NCI-H187 (cell line): ENCODE measurements at places on chromosomes 13 and 19.

- no peak for DNase-seq
Observed at GRCh38 chr19:16893686-16893989, 4.8 kb downstream of the F2RL3 start.

DNA sequence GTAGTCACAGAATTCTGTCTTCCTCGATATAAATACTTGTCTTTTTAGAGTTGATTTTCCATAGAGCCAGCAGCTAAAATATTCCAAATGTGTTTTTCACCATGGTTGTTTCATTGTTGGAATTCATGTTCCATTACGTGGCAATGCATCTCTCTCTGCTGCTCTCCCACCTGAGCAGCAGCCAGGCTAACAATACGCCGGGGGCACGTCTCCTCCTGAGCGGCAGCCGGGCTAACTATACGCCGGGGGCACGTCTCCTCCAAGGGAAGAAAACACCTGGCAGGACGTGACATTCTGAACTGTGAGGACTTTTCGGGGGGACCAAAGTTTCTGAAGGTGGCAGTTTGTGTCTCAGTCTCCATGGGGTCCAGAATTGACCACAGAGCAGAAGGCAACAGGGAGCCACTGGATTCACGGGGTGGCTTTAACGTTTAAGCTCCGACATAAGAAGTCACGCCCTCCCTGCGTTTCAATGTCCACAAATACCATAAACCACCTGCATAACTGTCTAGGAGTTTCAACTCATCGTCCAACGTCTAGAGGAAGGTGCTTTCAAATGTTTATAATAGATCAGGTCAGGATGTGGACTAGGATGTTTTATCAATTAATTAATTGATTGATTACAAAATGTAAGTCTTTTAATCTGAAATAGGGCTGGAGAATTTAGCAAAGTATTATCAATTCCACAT, 15.1 kb downstream of the PLPP2 start:
- DNase-seq: no peak

DNA sequence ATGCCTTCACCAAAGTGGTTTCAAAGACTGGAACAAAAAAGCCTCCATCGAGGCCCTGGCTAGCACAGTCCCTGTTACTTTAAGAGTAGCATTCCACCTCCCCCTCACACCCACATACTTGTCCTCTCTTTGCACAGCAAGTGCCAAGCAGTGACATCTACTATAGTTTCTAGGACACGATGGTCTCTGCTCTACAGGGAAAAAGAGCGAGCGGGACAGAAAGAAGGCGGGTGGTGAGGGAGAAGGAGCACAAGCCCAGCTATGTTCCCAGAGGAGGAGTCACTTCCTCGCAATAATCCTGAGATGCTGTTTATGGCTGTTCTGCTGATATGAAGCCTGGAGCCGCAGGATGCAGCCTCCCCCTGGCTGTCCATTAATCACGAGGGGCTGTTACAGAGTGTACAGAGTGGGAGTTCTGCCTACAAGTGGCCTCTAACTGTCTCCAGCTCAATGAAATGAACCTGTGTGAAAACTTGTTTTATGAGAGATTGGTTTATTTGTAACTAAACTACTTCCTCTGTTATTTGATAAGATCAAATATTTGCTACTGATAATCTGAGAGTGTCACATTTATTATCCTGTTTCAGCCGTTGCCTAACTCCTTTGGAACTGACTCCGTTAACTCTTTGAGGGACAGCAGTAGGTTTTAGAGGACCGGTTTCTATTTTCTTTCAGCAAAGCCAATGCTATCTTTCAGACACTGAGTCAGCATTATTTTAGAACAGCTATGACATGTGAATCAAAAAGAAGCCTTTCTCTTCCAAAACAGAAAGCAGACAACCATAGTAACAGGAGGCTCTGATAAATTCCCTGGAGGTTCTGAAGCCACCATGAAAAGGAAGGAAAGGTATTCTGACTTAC, 208.0 kb downstream of the SPRY2 start:
- no peak for DNase-seq

- DNase-seq: no peak
Observed at GRCh38 chr13:106696140-106696539, 128.2 kb upstream of the ARGLU1 start.

DNA sequence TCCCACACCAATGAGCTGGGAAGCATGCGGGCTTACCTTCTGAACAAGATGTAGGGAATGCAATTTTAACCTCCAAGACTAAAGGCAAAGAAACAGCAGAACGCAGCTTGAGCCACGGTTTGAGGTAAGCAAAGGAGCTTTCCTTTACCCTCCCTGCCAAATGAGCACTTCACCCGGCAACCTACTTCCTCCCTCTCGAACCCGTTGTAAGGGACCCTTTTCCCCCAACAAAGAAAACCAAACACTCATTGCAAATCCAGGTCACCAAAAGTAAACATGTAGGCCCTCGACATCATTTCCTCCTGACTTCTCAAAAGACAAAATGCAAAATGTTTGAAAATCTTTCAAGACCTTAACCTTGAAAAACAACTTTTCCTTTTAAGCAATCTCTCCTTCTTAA, 65.3 kb downstream of the ABCC4 start:
- no peak for DNase-seq

DNA sequence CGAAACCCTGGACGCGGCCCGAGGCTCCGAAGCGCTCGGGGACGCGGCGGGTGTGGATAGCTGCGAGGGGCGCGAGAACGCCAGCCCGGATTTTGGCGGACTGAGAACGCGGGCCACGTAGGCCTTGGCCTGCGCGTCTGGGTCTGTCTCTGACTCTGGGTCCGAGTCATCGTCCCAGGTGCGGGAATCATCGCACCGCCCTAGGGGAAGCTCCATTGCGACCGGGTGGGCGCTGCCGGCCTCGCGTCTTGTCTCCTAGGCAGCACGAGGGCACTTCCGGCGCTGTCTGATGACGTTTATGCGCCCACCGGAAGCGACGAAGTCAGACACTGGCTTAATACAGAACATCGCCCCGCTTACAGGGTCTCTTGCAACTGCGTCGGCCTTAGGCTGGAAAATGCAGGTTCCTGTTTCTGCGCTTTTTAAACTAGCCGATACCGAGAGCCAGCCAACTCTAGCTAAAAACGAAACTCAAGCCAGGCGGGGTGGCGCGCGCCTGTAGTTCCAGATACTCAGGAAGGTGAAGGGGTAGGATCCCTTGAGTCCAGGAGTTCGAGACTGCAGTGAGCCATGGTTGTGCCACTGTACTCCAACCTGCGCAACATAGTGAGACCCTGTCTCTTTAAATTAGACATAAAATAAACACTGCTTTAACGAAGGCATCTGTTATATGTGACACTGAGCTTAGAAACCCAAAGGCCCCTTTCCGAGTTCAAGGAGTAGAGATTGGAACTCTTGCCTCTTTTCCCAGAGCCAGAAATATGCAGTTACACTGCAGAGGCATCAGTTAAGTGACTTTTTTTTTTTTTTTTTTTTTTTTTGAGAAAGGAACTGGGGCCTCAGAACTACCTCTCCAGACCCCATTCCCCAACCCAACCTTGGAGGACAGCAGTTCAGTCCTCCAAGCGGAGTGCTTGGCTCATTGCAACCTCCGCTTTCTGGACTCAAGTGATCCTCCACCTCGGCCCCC, at the start of gene FBXW9:
FBXW9 (minus strand) TSS at position 266 of the 970 bp plus-strand sequence; CDS start at position 216, 50 bp downstream.
- DNase-seq: peak; percentile 75
